Stimulated activated CD8-positive, alpha-beta memory T cell treated with anti-CD3 and anti-CD28 coated beads, Interleukin-12 subunit alpha, Interleukin-12 subunit beta, amount 100 ng/mL, for 1 hour (primary cell): ENCODE measurements at places on chromosomes 3 and 15.

DNA sequence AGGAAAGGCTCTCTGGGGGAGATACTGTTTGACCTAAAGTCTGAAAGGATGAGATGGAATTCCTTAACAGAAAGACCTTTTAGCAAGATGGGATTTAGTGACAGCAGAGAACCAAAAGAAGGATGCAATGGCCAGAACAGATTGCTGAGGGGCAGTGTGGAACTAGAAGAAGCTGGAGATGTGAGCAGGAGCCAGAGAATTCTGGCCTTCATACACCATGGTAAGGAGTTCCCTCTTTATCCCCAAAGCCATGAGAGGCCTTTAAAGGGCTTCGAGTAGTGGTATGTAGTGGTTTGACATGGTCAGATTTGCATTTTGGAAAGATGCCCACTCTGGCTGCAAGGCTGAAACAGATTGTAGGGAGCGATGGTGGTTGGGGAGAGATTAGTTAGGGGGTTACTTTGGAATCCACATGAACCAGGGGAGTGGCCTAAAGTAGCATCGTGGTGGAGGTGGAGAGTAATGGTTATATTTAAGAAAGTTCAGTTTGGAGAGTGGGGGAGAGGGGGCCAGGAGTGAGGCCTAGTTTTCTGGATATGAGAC lies 34.0 kb upstream of the NPHP3 start:
- no peak for DNase-seq

DNA sequence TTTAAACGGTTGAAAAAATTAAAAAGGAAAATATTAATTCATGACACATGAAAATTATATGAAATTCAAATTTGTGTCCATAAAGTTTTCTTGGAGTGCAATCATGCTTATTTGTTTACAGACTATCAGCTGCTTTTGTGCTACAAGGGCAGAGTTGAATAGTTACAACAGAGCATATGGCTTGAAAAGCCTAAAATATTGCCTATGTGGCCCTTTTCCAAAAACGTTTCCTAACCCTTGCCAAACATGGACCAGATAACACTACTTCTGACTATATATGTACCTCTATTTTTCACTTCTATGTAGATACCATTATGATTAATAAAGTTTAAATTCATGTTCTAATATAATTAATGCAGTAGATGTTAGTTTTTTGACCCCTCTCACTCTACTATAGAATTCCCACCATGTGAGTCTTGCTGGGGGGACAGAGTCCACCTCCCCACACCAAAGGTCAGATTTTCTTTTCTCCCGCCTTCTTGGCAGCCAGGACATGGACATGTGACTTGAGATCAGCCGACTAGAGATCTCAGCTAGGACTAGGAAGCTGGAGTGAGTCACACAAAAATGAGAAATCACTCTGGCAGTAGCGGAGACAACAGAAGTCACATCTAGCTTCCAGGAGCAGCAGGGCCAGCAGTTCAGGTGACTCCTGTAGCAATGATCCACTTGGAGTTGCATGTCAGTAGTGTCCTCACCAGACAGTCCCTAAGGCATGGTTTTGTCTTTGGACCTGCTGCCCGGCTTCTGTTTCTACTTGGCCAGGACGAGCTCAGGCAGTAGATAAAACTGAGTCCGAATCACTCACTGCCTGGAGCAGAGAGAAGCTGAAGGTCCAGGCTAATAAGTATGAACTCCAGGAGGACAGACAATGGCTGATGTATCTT lies 22.4 kb downstream of the CIAO2A start:
- no peak for DNase-seq

DNA sequence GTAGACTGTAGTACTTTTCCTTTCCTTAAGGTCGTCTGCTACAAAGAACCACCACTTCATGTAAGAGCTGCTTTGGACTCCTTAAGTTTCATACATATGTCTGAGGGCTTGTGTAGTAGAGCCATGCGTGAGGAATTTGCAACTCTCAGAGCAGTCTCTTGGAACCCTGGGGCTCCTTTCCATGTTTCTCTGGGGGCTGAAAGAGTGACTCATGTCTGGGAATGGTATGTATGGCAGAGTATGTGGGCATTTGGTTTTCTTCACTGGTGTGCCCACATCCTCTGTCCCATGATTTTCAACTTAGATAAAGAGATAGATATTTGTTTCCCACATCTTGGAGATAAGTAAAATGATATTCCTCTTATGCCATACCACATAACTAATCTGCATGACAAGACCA lies 20.6 kb upstream of the RBM5 start:
- no peak for DNase-seq

- no peak for DNase-seq
Measured at GRCh38 chr15:66734961-66735908, 33.2 kb downstream of the SMAD6 start.

DNA sequence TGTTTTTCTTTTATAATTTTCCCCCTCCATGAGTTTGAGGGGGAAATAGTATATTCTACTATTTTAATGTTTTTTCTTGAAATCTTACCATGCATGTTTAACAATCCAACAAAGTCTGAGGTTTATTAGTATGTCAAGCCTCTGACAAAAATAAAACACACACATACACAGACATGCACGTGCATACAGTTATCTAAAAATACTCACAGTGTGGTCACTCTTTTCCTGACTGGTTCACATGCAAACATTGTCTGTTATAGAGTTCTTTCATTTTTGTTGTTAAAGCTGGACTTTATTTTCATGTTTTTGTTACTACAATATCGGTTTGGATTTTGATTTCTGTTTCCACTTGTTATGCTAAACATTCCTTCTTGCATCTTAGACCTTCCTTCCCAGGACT lies 236.6 kb downstream of the MFSD1 start:
- no peak for DNase-seq

DNA sequence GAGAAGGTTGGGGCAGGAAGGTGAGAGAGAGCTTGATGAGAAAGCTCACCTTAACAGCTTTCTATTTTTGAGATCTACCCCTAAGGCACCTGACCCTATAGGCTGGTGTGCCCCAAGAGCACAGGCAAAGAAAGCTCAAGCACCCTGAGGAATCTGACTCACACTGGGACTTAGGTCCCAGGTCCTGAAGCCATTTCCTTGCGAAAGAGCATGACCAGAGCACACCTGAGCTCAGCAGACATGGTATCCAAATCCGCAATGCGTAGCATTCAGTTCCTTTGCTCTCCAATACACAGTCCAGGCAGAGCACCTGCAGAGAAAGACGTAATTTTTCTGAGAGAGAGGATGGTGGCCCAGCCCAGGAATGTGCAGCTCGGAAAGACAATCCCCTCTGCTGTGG lies 112.1 kb upstream of the LPP start:
- no peak for DNase-seq

DNA sequence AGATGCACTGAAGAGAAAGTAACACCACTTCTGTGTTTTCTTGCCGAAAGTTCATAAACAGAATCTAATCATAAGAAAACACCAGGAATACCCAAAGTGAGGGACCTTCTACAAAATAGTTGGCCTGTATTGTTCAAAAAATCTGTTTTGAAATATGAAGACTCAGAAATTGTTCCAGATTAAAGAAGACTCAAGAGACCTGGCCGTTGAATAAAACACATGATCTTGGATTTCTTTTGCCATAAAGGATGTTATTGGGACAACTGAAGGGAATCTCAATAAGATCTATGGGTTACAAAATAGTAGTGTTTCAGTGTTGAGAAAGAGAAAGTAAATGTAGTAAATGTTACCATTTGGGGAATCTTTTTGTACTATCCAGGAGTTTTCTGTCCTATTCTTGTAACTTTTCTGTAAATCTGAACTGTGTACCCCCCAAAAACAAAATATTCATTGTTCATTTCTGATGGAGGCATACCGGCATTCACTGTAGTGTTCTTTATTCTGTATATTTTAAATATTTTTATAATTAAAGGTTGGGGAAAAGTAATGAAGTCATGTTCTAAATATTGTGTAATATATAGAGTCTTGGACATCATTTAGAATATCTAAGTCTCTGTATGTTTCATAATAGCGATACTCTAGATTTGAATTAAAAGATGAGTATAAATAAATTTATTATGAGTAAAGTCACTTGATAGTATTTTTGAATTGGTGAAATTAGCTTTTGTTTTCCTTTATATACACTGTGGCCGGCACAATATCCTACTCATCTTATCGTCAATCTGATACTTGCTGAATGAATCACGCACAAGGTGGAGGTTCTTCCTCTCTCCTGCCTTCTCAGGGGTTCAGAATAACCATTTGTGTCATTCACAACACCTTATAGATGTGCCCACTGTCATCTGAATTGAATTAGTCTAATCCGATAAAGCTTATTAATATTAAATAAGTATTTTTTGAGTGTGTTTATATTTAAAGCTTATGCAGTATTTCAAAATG lies 66.7 kb downstream of the TRAK1 start:
- no peak for DNase-seq

GRCh38 chr15:81596159-81596865 lies 222.3 kb upstream of the TMC3 start:
- DNase-seq: no peak

- no peak for DNase-seq
Measured at GRCh38 chr15:80673561-80674244, 21.4 kb upstream of the ABHD17C start.

DNA sequence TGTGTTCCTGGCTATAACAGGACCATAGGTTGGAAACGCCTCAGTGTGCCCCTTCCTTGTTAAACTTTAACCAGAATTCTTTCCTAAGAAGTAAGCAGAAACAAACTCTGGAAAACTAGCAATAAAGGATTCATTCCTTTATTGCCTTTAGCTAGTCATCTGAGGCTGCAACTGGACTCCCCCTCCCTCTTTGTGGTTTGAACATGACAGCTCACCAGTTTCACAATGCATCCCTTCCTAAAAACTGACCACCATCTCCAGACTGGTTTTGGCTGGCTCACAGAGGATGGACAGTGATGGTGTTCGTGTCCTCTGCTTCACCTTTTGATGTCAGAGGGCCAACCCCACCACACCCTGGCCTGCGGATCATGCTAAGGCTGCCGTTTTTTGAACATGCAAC lies 27.9 kb upstream of the TGFBR2 start:
- no peak for DNase-seq

DNA sequence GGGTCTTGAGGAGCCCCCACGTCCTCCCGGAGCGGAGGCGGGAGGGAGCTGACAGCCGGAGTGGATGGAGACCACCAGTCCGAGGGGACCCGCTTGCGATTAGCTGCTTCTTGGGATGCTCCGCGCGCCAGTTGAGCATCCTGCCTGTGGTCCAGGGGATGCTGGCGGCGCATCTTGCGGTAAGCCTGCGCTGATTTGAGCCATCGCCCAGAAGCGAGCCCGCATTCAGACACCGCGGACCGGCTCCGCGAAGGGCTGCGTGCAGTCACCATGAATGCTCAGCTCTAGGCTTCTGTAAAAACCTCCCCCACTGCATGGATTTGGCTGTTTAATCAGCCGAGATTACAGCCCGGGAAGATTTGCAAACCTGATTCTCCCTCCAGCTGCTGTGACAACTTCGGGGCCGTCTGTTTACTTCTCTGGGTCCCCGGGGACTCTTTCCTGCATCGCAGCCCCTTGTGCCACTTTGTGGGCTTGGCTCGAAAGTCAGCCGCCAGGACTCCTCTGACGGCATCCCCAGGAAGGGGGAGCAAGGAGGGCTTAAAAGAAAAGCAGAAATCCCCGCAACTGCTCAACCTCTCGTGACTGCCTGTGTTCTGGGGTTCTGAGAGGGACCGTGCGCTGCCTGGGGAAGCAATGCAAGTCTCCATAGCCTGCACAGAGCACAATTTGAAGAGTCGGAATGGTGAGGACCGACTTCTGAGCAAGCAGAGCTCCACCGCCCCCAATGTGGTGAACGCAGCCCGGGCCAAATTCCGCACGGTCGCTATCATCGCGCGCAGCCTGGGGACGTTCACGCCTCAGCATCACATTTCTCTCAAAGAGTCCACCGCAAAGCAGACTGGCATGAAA lies 171.1 kb downstream of the KCNAB1 start:
- DNase-seq: no peak

DNA sequence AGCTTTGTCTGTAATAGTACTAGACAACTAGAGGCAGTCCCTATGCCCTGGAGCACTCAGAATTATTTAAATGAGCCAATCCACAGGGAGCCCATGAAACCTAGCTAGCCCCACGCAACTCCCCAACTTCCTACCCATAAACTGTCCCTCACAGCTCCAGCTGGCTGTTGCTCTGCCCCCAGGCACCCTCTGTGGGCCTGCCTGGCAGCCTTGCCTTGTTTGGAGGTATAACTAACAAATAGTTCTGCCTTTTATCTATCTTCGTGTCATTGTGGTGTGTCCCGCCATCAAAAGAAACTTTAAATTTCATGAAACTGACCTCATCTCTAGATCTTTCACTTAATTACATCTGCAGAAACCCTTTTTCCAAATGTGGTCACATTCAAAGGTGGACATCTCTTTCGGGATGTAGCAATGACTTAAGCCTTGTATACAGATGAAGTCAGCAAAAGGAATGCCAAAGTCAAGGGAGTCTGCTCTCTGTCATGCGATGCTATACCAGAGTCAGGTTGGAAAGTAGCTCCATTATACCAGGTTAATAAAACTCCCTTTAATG lies 1.8 kb upstream of the RTP3 start:
- no peak for DNase-seq

GRCh38 chr3:55482496-55483195 lies 4.5 kb downstream of the WNT5A start:
- DNase-seq: no peak

DNA sequence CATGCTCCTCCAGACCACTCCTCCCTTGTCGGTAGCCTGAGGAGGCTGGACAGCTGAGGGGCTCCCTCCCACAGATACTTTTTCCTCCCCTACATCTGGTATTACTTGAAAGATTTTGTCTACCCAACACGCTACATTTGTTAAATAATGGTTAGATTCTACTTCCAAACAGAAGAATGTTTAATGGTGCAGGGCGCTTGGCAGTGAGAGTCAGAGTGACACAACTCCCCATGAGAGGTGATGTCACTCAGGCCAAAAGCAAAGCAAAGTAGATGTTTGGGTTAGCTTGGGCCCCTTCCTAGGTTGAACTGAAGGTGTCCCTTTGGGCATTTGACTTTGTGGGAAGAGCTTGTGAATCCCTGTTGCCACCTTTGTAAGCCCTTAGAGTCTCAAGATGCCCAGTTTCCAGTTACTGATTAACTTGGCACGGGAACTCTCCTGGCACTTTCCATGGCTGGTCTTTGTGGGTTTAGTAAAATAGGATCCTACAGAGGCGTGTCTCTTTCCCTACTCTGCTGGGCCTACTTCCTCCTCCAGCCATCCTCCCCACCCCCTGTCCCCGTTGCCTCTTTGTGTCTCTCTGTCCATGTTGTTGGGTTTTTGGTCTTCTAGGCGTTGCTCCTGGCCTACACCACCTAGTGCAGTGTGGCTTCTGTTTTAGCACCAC lies 5.6 kb downstream of the LIMD1 start:
- DNase-seq: no peak

- DNase-seq: no peak
Measured at GRCh38 chr3:24548278-24548677, 53.6 kb upstream of the THRB start.

DNA sequence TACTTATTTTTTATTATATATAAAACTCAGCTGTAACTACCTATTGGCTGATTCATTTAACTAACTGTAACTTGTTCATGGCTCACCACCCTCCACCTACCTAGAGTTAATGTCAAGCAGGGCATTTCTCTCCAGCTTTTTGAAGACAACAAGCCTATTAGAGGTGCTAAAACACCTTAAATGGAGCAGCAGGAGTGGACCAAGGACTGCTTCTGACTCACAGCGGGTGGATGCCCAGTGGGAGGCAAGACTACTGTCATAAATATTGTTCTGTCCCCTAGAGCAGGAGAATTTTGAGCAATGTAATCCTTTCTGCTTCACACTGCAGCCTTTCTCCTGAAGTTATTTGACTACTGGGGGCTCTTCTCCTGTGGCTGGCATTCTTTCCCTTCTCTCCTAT lies 146.9 kb downstream of the CLSTN2 start:
- no peak for DNase-seq

GRCh38 chr3:137835096-137835495 lies 71.0 kb downstream of the SOX14 start:
- no peak for DNase-seq
